Smooth muscle cell of bladder (primary cell): ENCODE measurements at places on chromosomes 5 and 9. TPM values are rescaled to one million over a fixed set of nuclear protein-coding genes. Genes with fewer than 3 reads are reported as not detected.

Gene MAT2B
- total RNA-seq = 50.5 and 60.6 TPM in 2 replicates

Gene SARDH
- 4.9 and 10.1 TPM in 2 replicates for total RNA-seq

Gene LHX3
- total RNA-seq = not detected in 2 replicates

Gene PURA
- 11.2 and 14.7 TPM in 2 replicates for total RNA-seq

Gene DEPDC1B
- 1.1 and 1.6 TPM in 2 replicates for total RNA-seq

Gene DOCK8
- under 0.01 and 0.18 TPM in 2 replicates for total RNA-seq

Gene SERF1A
- 2.4 and 4.5 TPM in 2 replicates for total RNA-seq

Gene TTLL11
- total RNA-seq = 3.4 and 3.6 TPM in 2 replicates

Gene FAM221B
- not detected in 2 replicates for total RNA-seq
